ENCODE measurements at places on chromosomes 2 and 18.

DNA sequence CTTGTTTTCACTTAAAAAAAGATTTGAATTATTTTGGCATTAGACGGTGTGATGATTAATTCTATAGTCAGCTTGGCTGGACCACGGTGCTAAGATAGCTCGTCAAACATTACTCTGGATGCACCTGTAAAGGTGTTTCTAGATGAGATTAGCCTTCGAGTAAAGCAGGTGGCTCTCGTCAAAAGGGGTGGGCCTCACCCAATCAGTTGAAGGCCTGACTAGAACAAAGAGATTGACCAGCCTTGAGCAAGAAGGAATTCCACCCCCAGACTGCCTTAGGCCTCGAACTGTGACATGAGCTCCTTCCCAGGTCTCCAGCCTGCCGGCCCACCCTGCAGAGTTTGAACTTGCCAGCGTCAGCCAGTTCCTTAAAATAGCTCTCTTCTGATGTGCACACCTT is 73.4 kb downstream of the TWIST2 start:
- no peak for DNase-seq

GRCh38 chr2:237044281-237044680 is 41.4 kb upstream of the COPS8 start:
- DNase-seq: no peak

DNA sequence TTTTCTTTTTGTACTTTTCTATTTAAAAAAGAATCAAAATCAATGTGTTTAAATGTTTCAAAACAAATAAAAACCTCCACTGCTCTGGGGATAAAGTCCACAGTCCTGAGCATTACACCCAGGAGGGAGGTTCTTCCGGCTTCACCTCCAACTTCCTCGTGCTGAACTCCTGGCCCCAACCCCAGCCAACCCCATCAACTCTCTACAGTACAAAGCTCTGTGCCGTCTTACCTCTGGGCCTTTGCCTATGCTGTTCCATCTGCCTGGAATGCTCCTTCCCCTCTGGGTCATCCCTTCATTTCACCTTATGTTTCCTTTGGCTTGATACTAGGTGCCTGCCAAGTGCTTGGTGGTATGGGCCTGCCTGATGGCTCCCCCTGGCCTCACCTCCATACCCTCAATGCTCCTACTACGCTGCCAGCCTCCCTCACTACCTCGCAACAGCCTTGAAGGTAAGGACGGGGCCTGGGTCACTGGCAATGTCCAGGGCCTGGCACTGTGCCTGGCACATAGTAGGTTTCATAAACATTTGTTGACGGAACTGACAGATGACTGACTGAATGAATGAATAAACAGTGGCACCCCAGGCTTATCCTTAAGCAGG is 28.8 kb downstream of the SDC1 start:
- DNase-seq: no peak

GRCh38 chr2:131520526-131520925 is 7.2 kb upstream of the CCDC74A start:
- no peak for DNase-seq

- DNase-seq: no peak
Measured at GRCh38 chr2:145070703-145071102, 550.8 kb upstream of the ZEB2 start.

DNA sequence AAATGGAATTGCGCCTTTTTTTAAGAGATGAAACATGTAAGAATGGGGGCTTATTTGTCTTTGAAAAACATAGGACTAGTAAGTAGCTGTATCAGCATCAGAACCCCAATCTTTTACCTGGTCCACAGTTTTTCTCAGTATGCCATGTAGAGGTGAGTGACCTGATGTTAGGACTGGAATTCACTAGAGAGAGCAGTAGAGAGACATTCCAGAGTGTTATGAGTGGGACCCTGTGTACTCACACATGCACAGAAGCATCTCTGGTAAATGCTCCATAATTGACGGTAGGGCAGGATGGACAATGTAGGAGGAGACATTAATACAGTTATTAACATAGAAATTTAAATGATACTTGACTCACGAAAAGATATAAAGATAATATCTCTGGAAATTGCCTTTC is 1.4 kb upstream of the GALNT13 start:
- DNase-seq: no peak

- no peak for DNase-seq
Measured at GRCh38 chr2:133713049-133713580, 144.9 kb upstream of the NCKAP5 start.

DNA sequence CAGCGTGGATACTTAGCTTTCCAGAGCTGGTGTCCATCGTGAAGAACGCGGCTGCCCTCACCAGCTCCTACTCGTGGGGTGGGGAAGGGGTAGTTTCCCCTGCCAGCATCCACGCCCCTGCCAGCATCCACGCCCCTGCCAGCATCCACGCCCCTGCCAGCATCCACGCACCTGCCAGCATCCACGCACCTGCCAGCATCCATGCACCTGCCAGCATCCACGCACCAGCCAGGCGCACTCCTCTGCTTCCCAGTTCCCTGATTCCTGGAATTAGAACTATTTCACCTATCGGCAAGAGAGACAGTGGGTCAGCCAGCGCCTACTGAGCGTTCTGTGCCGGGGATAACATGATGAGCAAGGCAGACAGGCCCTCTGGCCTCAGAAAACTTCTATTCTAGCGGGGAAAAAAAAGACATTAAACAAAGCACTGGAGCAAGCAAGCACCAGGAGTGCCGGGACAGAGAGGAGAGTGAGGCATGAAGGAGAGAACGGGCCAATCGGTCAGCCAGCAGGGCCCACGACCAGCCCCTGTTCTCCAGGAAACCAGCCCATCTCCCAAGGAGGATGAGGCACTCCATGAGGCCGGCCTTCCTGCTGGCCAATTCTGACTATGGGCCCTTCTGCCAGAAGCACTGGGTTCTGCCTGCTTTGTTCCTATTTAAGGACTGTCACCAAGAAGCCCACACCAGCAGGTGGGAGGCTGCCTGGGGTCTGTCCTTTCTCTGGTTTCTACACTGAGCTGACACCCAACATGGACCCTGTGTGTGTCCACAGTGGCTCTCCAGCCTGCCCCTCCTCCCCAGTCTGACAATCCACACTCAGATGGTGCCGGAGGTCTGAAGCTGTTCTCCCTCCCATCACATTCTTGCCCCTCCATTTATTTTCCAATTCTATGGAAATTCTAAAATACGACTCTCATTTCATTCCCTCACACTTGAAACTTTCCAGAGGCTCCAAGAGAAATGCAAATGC is 78.4 kb upstream of the SALL3 start:
- DNase-seq: no peak

DNA sequence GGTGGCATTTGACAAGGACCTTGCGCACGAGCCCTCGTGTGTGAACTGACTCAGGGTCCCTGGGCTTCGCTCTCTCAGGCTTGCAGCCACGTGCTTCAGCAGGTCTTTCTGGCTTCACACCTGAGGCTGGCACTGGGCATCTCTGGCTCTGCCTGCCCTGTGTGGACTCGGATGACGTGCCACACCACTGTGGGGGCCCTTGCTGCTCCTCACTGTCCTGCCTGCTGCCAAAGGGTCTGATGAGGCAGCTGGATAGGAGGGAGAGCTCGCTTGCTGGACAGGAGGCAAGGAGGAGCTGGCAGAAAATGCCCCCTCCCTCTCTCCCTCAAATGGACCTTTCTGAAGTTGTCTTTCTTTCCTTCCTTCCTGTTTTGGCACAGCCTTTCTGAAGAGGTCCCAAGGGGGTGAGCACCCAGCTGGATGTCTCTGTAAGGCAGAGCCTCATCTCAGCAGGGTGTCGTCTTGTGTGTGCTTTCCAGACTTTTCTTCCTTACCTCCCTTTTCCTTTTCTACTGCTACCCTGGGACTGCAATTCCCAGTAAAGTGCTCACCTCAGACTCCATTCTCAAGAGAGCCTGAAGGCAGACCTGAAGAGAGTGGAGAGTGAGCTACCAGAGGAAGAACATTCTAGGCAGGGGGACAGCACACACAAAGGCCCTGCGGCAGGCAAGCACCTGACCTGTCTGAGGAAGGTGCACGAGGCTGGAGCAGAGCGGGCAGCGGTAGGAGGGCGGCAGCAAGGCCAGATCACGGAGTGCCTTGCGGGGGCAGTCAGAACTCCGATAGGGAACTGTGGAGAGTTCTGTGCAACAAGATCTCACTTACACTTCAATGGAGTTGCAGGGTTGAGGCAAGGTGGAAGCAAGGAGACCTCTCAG is 5.3 kb downstream of the PER2 start:
- no peak for DNase-seq

GRCh38 chr18:32482117-32482516 is 11.4 kb upstream of the GAREM1 start:
- DNase-seq: no peak

DNA sequence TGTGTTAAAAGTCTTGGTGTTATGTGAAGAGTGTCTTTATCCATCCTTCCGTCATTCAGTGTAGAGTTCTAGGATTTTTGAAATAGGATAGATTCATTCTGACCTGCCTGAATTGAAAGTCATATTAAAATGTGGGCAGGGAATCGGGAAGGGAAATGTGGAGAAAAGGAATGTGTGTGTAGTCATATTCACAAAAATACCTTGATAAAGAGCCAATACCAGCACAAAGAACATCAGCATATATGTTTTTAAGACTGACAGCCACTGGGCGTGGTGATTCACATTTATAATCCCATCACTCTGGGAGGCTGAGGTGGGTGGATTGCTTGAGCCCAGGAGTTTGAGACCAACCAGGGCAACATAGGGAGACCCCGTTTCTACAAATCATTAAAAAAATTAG is 188.1 kb downstream of the CAMKMT start:
- DNase-seq: no peak

DNA sequence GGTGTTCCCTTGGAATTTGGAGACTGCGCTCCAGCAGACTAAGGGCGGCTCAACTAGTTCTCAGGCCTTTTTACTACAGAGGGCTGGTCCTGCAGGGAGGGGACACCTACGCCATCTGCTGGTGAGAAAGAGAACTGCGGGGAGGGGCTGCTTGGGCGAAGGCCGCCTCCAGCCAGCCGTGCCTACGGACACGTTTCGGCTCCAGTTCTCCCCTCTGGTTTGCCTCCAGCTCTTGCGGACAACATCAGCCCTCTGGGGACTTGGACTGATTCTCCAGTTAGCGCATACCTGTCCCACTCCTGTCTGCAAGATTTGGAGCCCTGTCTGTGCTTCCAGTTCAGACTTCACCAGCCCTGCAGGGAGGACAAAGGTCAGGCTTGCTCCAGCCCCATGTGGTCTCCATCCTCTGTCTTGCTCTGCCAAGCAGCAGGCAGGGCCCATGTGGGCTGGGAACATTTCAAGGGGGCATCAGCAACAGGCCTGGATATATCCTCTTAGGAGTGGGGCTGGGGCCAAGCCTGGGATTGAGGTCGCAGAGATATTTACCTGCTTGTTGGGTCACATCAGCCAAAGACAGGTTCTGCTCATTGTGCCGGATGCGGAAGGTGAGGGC is 10.3 kb downstream of the PTPRN start:
- DNase-seq: peak; percentile 78

Data from right lung (tissue), 10 donors.